ENCODE measurements at places on chromosomes 16 and 17. TPM values are rescaled to one million over a fixed set of nuclear protein-coding genes. Genes with fewer than 3 reads are reported as not detected.

GRCh38 chr17:824378-824777 is 42.2 kb downstream of the MRM3 start:
- no peak for DNase-seq

- DNase-seq: no peak
Observed at GRCh38 chr17:74149597-74150427, 53.7 kb upstream of the RPL38 start.

- DNase-seq: no peak
Observed at GRCh38 chr17:77449373-77449907, 308.7 kb downstream of the SEC14L1 start.

MSLN gene
- not detected for total RNA-seq

YBX2 gene
- 0.56 TPM for total RNA-seq

DNA sequence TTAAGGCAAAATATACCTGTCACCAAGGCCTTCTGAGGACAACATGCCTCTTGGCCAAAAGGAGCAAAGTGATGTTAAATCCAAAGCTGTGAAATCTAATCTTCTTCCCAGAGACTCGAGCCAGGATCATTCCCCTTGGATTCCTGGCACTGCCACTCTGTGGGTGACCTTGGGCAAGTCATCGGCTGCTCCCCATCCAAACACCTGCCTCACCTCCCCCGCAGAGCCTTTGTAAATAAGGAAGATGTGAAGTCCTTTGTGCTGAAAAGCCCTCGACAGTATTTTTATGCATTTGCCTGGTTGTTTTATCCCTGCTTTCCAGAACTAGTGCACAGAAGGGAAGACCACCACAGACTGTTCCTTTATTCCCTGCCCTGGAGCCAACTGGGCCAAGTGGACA is 5.4 kb upstream of the CEP295NL start:
- no peak for DNase-seq

DNA sequence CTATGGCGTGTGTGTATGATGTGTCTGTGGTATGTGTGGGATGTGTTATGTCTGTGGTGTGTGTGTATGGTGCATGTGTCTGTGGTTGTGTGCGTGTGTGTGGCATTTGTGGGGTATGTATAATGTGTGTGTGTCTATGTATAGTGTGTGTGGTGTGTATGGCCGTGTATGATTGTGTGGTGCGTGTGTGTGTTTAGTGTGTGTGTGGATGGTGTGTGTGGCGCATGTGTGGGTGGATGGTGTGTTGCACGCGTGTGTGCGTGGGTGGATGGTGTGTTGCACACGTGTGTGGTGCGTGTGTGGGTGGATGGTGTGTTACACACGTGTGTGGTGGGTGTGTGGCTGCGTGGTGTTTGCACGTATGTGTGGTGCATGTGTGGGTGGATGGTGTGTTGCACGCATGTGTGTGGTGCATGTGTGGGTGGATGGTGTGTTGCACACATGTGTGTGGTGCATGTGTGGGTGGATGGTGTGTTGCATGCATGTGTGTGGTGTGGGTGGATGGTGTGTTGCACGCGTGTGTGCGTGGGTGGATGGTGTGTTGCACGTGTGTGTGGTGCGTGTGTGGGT is 5.6 kb upstream of the SLC38A10 start:
- no peak for DNase-seq

GRCh38 chr17:81867170-81867990 is 3.8 kb downstream of the ARHGDIA start:
- DNase-seq: no peak

GRCh38 chr17:66782851-66783250 is 52.1 kb upstream of the CACNG5 start:
- no peak for DNase-seq

GRCh38 chr17:36089888-36090836 is at the start of gene CCL3:
Gene CCL3, minus strand, starts transcription at chr17:36090143. Its CDS starts 85 bp downstream, at chr17:36090058.
- no peak for DNase-seq

DNA sequence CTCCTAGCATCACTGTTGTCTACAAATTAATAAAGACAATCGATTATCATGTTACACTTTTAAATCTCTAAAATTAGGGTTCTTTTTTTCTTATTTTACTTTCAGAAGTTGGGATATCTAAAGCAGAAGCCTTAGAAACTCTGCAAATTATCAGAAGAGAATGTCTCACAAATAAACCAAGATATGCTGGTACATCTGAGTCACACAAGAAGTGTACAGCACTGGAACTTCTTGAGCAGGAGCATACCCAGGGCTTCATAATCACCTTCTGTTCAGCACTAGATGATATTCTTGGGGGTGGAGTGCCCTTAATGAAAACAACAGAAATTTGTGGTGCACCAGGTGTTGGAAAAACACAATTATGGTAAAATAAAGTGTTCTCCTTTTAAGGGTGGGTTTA is 2.4 kb downstream of the RAD51C start:
- DNase-seq: no peak

- DNase-seq: no peak
Observed at GRCh38 chr16:61413021-61413420, 623.2 kb downstream of the CDH8 start.

DNA sequence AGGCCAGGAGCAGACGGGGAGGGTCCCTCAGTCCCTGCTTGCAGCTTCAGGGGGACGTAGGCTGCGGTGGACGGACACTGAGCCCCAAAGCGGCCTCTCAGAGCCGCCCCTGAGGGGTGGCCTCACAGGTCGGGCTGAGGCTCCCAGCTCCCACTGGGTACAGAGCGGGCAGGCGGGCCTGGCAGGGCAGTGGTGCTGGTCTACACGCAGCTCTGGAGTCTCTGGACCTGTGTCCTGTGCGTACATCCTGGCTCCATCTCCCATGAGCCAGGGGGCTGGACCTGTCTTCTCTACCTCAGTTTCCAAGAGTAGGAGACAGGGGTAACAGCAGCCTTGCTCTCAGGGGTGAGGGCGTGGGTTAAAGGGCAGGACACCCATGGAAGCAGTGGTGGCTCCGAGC is 1.7 kb downstream of the DPEP1 start:
- DNase-seq: no peak

DOK4 gene
- total RNA-seq: 2.9 TPM

OR3A3 gene
- total RNA-seq: not detected

GRCh38 chr17:48487221-48487620 is 43.6 kb downstream of the HOXB1 start:
- DNase-seq: no peak

GRCh38 chr17:55843785-55844184 is 92.9 kb downstream of the PCTP start:
- no peak for DNase-seq

- DNase-seq: no peak
Observed at GRCh38 chr16:3589441-3589921, 12.3 kb upstream of the NLRC3 start.

SOX9 gene
- total RNA-seq: not detected

WNT3 gene
- not detected for total RNA-seq

CD68 gene
- 0.95 TPM for total RNA-seq

- no peak for DNase-seq
Observed at GRCh38 chr17:56890390-56890789, 23.5 kb downstream of the TRIM25 start.

Data from CD4-positive, alpha-beta T cell (primary cell).